Activated CD4-positive, CD25-positive, alpha-beta regulatory T cell treated with anti-CD3 and anti-CD28 coated beads, Interleukin-2, amount 50 U/mL, for 72 hours (primary cell): ENCODE measurements at places on chromosomes 6 and 20.
A peak's percentile ranks its signal among the peaks of the same experiment; 100 is the strongest.

DNA sequence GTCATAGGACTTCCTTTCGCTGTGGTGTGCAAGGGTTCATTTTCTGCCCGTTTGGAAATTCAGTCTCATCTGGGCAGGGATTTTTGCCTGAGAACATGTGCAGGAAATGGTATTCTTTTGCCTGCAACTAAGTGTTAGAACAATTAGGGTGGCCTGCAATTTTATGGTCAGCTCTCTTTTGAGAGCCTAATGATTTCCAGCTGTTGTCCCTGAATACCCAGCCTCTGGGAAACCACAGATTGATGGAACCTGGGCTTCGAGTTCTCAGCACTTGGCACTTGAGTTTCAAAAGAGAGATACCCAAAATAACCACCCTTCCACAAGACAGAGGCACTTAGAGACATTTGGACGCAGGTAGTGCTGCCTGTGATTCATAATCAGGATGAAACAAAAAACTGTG is 217.2 kb upstream of the FOXA2 start:
- no peak for DNase-seq

GRCh38 chr6:31074401-31074800 is 38.0 kb downstream of the C6orf15 start:
- no peak for DNase-seq

DNA sequence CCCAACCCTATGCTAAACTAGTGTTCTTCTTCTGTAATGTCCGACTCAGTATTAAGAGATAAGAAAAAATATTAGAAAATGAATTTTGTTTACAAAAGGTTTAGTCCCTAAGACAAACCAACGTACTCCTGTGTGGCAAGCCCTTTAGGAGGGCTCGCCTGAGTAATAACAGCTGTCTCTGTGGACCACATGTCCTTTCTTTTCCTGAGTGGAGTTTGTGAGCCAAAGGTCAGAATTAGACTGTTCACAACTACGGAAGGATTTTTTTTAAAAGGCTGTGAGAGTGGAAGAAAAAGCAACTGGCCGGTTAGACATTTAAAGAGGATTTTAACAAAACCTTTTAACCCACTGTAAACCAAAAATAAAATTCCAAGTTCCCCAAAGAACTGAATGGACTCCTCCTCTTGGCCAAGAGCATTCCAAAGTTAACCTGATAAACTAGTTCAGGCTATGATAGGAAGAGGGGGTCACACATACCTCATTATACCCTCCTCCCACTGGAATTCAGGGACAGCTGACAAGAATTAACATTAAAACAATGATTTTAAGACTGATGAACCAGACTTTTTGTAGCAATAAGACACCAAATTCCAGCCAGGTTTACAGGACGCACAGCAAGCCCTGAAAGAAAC is 43.5 kb downstream of the FAM184A start:
- no peak for DNase-seq

- DNase-seq, result no peak
These were observed 6.5 kb upstream of the DST start for GRCh38 chr6:56649053-56649769.

- no peak for DNase-seq
These were observed 160.8 kb upstream of the KHDRBS2 start for GRCh38 chr6:62446647-62447316.

- no peak for DNase-seq
These were observed 79.0 kb downstream of the PSMG4 start for GRCh38 chr6:3337521-3338350.

DNA sequence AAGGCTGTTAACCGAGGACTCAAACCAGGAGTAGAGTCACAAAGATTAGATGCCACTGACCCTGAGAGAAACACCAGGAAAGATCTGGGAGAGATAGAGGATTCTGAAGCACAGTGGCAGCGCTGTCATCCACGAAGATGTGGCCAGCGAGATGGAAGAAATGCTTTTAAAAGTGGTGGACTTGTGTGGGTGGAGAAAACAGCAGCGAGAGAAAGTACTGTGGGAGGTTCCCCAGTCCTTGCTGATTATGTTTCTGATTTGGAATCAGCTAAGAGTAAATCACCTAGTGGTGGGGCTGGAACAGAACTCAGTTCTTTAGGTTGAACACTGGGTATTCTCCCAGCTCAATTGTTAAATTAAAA is 435 bp upstream of the ZNF322 start:
- no peak for DNase-seq

GRCh38 chr6:15462717-15463525 is 199.9 kb downstream of the DTNBP1 start:
- DNase-seq, result no peak

DNA sequence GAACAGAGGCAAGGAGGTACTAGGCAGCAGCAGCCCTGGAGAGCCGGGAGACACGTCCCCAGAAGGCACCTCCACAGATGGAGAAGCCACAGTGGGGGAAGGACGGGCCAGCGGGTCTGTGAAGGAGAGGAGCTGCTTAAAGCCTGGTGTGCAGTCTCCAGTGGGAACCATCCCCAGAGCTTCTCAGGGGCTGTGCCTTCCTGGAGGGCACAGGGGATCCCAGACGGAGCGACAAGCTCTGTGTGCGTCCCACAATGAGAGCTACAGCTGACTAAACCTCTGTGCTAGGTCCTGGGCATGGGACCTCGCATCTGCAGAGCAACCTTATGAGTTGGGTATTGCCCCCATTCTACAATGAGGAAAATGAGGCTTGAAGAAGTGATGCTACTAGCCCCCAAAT is 50.7 kb downstream of the EZR start:
- DNase-seq, result no peak

- DNase-seq, result no peak
These were observed 24.4 kb downstream of the FOXQ1 start for GRCh38 chr6:1336246-1336843.

GRCh38 chr20:37346535-37347346 is 801 bp downstream of the SRC start:
- DNase-seq, result no peak

DNA sequence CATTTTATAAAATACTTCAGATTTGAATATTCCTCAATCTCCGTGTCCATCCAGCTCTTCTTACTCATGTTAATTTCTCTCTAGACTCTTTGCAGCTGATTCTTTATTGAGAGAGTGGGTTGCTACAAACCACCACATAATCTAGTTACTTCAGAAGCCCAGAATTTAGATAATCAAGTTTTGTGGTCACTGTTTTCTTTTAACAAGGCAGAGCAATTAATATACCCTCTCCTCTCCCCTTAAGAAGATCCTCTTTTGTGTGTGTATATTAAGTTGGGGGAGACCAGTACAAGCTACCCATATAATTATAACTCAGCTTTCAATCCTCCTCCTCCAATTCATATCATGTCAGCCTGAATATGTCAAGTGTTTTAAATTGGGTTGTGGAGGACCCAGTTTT is 95.1 kb downstream of the IRAK1BP1 start:
- DNase-seq, result no peak

- no peak for DNase-seq
These were observed 47.2 kb downstream of the PTPRA start for GRCh38 chr20:2920473-2920872.

DNA sequence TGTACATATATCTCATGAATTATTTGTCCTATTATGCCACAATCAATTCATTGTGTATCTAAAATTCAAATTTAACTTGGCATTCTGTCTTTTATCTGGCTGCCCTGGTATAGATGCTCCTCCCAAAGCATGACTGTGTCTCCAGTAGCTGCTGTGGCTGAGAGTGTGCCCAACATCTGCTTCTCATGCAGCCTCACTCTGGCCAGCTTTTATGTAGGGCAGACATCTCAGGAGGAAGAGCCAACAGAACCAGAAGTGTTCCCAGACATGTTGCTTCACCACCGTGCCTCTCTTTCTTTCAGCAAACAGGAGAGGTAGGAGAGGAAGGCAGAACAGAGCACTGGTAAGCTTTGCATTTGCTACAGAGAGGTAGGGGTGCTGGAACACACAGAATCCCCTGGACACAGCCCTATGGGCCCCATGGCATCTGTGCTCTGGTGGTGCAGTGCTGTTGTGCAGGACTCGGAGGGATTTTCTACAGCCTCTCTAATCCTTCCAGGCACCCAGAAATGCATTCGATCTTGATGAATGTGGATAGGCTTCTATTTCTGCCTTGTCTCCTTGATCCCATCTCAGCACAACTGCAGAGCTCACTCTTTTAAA is 637.1 kb downstream of the UTRN start:
- DNase-seq, result no peak

DNA sequence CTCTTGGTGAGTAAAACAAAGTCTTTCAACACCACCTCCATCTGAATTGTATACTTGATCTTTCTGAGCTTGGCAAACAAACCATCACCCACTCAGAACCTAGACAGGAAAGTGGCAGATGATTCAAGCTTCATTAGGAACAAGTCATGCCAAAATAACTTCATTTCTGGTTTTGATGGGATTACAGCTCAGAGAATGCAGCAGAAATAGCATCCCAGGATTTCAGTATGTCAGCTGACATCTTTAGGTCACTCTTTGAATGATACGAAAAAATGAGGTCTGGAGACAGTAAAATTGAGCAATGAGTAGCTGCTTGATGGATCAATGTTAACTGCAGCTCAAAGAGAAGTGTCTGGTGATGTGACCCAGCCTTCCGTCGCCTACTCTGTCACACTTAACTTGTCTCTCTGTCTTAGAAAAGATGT is 92.4 kb downstream of the GJA10 start:
- DNase-seq, result no peak

- no peak for DNase-seq
These were observed 742.1 kb downstream of the MAFB start for GRCh38 chr20:39946931-39947330.

DNA sequence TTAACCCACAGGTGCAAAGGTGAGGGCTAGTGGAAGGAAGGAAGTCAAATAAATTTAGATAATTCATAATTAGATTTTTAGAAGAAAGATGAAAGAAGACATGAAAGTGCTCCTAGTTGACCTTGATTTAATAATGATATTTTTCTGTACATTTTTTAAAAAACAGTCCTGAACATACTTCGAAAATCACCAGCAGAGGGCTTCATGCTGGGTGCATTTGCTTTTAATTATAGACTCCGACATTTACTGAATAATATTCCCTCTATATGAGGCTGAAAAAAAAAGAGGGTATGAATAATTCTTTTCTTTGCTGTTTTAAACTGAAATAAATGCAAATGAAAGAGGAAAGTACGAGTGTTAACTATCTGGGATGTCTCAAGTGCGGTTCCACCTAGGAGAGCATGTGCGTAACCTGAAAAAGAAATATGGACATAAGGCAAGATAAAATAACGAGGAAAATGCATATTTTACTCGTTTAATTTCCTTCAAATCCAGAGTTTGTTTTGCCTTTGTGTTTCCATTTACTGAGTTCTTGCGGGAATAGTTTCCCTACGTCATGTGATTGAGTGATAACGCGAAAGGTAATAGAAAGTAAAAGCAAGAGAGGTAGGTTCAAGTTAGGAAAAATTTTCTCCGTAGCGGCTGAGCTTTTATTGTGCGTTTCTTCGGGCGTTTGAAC is 3.1 kb upstream of the TFAP2B start:
- DNase-seq, result no peak

DNA sequence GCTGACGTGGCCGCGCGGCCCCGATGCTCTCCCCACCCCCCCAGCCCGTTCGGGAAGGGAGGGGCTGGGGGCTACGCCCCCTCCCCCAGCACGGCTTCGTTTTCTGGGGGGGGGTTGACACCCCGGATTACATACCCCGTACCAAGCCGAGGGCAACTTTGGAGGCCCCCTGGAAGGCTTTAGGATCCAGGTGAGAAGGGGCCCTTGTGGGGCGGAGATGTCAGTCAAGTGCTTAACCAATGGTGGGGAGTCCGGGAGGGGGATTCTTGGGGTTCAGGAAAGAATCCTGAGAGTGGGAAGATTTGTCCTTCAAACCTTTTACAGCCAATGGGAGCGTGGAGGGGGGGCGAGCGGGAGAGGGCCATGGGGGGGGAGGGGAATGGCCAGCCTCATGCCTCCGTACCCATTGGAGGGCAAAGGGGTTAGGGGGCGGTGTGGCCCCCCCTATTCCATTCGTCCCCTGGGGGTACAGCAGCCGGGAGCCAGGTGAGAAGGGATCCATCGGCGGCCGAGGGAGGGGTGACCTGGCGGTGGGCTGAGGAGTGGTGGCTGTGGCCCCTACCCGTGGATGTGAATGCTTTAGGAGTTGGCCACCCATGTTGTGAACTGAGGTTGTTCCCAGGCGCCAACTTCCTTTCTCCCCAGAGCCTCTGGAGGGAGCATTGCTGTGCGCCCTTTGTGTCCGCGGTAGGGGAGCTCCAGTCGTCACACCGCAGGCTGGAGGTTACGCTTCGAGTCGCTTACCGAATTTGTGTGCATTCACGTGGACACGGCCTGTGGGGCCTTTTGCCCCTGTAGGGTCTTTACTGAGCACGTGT is 682 bp downstream of the BRD2 start:
- peak; percentile 63 for DNase-seq

GRCh38 chr6:40719671-40720374 is 132.7 kb upstream of the LRFN2 start:
- no peak for DNase-seq

- no peak for DNase-seq
These were observed 54.7 kb downstream of the RAB44 start for GRCh38 chr6:36752187-36752885.

DNA sequence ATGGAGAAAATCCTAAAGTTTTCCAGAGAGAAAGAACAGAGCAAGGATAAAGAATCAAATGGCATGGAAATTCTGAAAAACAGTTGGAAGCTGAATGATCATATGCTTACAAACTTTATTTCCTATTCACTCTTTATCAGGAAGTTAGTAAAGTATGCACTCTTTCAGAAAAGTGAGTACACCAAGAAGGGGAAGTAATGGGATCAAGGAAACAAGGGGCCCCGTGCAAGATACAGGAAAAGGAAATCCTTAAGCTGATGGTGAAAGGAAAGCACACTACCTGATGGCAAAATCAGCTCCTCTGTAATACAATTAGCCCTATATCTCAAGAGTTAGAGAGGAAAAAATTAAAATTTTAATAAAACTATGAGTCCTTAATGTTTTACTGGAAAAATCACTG is 14.0 kb downstream of the CALHM6 start:
- no peak for DNase-seq

- no peak for DNase-seq
These were observed 35.7 kb downstream of the TFAP2C start for GRCh38 chr20:56664796-56665195.
